HT-29 (cell line): ENCODE measurements at places on chromosomes 6 and 20. TPM values are rescaled to one million over a fixed set of nuclear protein-coding genes. Genes with fewer than 3 reads are reported as not detected.

- DNase-seq = no peak
Measured at GRCh38 chr6:51569594-51569993, 517.8 kb downstream of the PKHD1 start.

DNA sequence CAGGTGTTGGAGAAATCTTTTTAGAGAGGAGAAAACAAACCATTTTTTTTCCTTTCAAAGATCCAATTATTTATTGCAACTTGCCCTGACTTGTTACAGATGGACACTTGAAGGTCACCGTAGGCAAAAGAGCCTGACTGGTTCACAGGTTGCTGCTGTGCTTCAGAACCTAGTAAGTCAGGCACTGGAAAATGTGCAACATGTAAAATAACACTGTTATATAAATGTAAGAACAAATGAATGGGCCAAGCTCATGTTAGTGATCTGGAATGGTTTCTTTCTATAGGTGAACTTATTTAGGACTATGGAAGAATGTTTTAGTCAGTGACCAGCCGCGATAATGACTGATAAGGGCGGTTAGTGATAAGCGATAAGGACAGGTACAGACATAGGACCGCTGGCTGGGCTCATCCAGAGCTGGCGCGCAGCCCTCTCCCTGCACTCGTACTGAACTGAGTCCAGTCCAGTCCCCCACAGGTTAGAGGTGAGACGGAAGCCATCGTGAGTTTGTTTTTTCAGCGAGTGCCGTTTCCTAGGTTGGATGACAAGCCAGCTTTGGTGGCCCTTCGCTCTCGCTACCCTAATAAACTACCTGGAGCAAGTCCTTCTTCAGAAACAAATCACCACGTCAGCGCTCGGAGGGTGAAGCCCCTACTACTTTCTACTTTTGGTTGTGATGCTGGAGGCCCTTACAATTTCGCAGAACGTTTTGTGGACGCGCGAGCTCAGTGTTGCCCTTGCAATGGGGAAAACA lies 94.4 kb upstream of the PRDM1 start:
- peak; percentile 35 for DNase-seq

- DNase-seq = peak; percentile 15
Measured at GRCh38 chr6:158472447-158472846, 87.4 kb upstream of the TMEM181 start.

DNA sequence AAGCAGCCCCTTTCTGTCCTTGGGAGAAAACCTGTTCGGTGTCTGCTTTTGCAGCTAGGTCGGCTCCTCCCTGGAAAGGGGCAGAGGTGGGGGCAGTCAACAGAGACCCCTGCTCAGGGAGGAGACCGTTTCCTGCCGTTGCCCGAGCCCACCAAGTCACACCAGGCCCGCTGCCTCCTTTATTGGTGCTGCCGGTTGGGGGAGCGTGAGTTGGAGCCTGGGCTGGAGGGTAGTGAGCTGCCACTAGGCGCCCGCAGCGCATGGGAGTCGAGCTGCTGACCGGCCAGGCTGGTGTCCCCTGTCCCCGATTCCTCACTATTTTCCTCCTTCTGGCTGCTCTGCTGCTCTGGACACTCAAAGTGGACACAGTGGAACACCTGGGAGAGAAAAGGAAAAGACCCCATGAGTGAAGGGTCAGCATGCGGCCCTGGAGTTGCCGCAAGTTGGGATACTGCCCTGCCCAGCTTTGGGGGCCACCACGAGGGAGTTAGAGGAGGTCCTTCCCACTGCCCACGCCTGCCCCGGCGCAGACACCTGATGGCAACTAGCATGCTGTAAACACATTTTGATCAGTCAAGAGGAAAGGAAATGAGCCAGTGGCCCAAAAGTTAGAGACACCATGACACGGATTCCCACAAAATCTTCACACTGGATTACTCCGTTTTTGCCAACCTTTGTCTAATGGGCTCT lies 355.4 kb downstream of the ZFAND3 start:
- no peak for DNase-seq

DNA sequence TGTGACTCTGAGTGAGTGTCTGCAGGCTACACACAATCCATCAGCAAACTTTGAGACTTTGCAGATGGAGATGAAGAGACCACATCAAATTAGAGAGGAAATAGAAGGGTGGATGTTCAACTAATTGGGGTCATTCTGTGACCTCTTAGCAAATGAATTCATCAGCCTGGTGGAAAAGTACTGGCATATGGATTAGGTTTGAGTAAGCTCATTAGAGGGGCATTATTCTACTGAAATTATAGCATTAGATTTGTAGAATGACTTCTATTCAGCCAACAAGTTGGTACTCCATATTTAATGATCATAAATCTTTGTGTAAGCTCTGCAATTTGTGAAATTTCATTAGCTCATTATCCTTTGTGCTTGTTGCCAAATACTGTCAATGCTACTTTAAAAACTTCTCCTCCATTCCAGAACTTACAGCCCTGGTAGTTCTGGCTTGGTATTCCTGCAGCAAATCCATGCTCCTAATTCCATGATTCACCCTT lies 63.8 kb downstream of the ADTRP start:
- DNase-seq = no peak

- DNase-seq = no peak
Measured at GRCh38 chr6:26342106-26343004, 22.6 kb upstream of the BTN3A2 start.

DNA sequence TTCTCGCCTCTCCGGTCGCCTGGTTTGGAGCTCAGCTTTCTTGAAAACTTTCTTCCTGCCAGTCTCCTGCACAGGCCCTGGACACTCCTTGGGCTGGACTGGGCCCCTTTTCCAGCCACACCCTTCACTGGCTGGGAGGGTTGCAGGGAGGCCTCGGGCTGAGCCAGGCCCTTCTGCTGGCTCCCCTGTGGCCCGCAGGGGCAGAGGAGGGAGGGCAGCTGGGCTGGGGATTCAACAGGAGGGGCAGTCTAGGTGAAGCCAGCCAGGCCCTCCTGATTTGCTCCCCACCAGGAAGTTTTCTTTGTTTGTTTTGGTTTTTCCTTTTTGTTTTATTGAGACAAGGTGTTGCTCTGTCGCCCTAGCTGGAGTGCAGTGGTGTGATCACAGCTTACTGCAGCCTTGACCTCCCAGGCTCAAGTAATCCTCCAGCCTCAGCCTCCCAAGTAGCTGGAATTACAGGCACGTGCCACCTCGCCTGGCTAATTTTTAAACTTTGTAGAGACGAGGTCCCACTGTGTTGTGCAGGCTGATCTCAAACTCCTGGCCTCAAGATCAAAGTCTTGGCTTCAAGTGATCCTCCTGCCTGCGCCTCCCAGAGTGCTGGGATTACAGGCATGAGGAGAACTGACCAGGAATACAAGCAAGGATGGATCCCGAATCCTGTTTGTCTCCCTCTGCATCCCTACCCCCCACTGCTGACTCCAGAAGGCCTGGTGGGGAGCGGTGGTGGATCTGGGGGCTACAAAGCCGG lies 23.5 kb upstream of the CDH22 start:
- DNase-seq = no peak

The TCEA2 gene
- total RNA-seq = 1.2 TPM in 1 of 2 replicates, not detected in the other

The PAX1 gene
- total RNA-seq = not detected in 2 replicates

The ENPP3 gene
- total RNA-seq = not detected in 2 replicates
